Smooth muscle cell of the coronary artery (primary cell): ENCODE measurements at places on chromosomes 3 and 15. TPM values are rescaled to one million over a fixed set of nuclear protein-coding genes. Genes with fewer than 3 reads are reported as not detected.

Gene KCNAB1
- total RNA-seq: 0.59 and 2.5 TPM in 2 replicates

Gene PLD1
- total RNA-seq: 13.1 and 24.2 TPM in 2 replicates

Gene CCR4
- under 0.01 TPM in 1 of 2 replicates, not detected in the other for total RNA-seq

Gene SNTN
- not detected in 2 replicates for total RNA-seq

Gene PROS1
- total RNA-seq: 30.1 and 34.4 TPM in 2 replicates

Gene DCLK3
- under 0.01 TPM in 1 of 2 replicates, not detected in the other for total RNA-seq

Gene MUC20
- total RNA-seq: 0.30 TPM in 1 of 2 replicates, not detected in the other

Gene EHHADH
- 3.2 and 4.2 TPM in 2 replicates for total RNA-seq
